ENCODE measurements at places on chromosomes 3 and 15. TPM values are rescaled to one million over a fixed set of nuclear protein-coding genes. Genes with fewer than 3 reads are reported as not detected.

- DNase-seq, result peak; percentile 13
These were observed 48.1 kb downstream of the SH3BP5 start for GRCh38 chr3:15284121-15284889.

GRCh38 chr3:42118762-42119361 is 27.7 kb downstream of the TRAK1 start:
- DNase-seq, result no peak

The ATP13A3 gene
- total RNA-seq, result 79.2 TPM

The RAB6B gene
- 60.5 TPM for total RNA-seq

GRCh38 chr3:4983739-4984510 is 4.7 kb downstream of the BHLHE40 start:
- peak; percentile 96 for DNase-seq

All from astrocyte (in vitro differentiated cells and primary cell).